ENCODE measurements at places on chromosomes 16 and 17.

- DNase-seq: no peak
Measured at GRCh38 chr17:27958708-27959381, 65.7 kb upstream of the LYRM9 start.

DNA sequence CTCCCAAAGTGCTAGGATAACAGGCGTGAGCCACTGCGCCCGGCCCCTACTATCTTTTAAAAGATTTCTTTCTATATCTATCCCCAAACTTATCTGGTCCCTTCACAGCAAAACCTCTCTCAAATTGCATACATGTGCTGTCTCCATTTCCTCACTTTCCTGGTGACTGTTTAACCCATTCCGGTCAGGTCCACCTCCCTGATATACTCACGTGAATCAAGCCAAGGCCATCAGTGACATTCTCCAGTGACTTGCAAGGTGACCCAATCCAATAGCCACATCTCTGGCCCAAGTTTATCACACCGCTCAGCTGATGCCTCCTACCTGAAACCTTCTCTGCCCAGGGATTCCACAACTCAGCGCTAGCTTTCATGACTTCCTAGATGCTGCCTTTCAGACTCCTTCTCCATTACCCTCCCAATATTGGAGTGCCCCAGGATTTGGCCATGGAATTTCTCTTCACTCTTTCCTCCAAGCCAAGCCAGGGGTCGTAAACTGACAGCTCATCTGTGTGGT lies 1.4 kb upstream of the CTCF start:
- DNase-seq: no peak

DNA sequence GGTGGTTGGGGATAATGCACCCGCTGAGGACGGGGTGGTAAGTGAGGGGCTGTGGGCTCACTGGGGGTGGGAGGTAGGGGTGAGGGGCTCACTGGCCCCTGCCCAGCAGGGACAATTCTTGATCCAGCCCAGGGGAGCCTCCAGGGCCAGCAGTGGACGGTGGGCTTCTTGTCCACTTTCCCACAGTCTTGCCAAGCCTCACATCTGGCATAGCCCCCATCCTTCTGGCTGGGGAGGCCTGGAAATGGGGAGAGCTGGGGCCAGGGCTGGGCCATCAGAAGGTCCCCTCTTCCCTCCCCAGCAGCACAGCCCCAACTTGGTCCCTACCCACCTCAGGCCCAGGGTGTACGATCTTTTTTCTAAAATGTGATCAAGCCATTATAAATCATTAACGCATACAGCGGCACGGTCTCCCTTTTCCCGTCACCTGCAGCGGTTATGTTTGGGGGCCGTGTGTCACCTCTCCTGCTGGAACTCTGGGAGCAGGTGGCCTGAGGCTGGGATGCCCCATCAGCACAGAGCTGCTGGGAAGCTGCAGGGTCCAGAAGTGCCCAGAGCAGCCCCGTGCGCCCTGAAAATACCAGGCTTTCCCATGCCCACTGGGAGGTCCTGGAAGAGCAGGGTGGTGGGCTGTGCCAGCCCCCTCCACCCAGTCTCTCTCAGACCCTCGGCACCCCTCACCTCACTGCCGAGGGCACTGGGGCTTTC lies 7.2 kb upstream of the SETD6 start:
- DNase-seq: no peak

GRCh38 chr16:54351171-54351570 lies 64.6 kb upstream of the IRX3 start:
- DNase-seq: no peak

DNA sequence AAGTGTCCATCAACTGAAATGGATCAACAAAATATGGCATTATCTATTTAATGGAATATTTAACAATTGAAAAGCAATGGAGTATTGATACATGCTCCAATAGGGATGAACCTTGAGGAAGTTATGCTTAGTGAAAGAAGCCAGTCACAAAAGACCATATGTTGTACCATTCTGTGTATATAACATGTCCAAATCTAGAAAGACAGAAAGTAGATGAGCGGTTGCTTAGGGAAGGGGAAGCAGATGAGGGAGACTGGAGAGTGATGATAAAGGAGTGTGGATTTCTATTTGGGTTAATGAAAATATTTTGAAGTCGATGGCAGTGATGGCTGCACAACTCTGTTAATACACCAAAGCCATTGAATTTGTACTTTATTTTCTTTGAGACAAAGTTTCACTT lies 8.5 kb upstream of the ERN1 start:
- no peak for DNase-seq

- no peak for DNase-seq
Measured at GRCh38 chr17:75843577-75844529, at the start of gene UNC13D. Gene UNC13D (minus strand): TSS chr17:75844404. CDS start chr17:75844337, 67 bp downstream.

GRCh38 chr17:7843536-7844291 lies 9.7 kb downstream of the KDM6B start:
- DNase-seq: no peak

DNA sequence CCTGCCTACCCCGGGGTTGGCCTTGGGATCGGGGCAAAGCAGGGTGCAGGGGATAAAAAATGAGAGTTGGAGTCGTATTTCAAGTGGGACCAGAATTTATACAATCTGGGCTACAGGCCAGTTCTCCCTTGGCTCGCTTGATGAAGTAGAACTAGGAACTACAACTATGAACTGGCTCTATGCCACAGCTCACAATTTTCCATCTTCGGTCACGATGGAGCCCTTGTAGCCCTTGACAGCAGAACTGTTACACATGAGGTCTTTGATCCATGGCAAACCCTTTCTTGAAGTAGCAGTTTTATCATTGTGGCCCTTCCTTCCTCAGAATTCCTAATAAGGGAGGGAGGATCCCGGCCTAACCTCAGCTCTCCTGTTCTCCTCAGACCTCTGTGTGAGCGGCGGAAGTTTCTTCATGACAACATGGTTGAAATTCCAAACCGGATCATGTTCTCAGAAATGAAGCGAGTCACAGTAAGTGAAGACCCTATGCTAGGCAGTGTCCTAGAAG lies 17.1 kb downstream of the LIG3 start:
- no peak for DNase-seq

DNA sequence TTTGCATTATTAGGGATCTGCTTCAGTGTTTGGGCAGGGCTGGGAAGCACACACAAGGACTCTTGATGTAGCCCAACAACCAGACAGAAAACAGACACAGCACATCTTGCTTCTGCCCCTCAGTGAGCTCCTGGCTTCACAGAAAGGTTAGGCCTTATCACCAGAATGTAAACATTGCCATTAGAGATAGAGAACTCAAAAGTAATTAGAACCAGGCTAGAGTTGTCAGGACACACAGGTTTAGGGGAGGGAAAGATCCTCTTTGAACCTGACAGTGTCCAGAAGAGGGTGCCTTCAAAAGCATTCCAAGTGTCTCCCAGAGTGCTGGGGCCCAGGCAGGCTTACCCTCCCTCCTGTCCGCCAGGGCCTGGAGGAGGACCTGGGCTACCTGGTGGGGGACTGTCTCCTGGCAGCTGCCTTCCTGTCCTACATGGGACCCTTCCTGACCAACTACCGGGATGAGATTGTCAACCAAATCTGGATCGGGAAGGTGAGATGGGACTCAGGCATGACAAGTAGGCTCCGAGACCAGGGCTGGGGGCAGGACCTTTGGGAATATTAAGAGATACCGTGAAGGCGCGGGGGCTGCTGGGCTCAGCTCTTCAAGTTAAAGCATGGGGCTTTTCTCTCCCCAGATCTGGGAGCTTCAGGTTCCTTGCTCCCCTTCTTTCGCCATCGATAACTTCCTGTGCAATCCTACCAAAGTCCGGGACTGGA lies 16.9 kb upstream of the KDM6B start:
- no peak for DNase-seq

GRCh38 chr16:86455640-86456039 lies 54.7 kb upstream of the FOXF1 start:
- no peak for DNase-seq

DNA sequence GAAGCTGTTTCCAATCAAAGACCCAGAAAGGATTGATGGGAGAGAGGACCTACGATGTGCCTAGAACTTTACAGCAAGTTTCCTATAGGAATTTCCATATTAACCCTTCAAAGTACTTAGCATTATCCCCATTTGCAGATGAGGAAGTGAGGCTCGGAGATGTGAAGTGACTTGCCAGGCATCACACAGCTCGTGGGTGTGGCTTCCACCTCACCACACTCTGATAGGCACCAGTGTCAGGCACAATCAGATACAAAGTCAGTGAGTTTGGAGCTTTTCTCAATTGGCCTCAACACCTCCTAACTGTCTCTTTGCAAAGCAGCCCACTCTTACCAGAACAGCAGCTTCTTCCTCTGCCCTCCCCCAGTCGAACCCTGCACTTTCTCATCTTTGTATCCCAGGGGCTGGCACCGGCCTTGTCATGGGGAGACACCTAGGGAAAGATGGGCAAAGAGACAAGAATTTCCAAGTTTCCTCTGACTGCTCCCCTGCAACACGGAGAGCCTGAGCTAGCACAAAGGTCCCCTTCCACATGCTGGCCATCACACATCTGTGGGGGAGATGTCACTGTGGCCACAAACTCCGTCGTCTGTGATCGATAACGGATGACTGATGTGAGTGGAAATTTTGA lies 37.4 kb upstream of the CCL1 start:
- DNase-seq: no peak

DNA sequence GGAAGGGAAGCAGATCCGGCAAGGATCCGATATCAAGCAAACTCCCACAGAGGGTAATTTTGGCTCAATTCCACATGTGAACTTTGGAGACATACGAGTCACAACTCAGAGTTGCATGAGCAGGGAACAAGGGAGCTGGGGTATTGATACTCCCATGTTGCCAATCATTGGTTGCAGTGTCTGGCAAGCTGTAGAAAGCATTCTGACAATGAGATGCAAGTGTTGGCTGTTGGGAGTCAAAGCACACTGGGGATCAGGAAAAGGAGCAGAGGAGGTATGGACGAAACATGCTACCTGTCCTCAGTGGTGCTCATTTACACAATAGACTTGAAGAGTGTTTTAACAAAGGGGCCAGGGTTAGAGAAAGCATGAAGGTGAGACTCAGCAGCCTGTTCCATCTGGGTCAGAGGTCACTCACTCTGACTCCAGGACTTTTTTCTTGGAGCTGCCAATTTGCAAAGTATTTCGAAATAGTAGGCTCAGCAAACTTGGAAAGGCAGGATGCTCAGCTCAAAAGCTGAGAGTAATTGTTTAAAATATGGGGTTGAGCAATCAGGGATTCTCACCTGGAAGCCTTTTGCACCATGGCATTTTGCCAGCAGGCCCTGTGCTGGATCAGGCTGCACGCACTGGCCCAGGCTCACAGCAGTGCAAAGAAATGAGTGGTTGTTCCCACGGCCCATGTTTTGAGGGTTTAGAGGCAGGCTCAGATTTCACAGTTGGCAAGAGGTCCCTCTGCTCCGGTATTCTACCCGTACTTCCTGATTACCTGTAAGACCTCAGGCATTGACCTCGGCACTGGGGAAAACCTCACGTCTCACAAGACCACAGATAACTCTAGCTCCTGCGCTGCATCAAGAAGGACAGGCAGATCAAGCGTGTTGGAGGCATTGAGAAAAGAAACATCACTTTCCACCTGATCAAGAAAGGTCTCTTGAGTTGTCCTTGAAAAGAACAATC lies 17.6 kb upstream of the NKD1 start:
- no peak for DNase-seq
